ENCODE measurements at places on chromosomes 1 and 21.

GRCh38 chr1:57058652-57059501, 93.1 kb upstream of the C8B start:
- no peak for DNase-seq

DNA sequence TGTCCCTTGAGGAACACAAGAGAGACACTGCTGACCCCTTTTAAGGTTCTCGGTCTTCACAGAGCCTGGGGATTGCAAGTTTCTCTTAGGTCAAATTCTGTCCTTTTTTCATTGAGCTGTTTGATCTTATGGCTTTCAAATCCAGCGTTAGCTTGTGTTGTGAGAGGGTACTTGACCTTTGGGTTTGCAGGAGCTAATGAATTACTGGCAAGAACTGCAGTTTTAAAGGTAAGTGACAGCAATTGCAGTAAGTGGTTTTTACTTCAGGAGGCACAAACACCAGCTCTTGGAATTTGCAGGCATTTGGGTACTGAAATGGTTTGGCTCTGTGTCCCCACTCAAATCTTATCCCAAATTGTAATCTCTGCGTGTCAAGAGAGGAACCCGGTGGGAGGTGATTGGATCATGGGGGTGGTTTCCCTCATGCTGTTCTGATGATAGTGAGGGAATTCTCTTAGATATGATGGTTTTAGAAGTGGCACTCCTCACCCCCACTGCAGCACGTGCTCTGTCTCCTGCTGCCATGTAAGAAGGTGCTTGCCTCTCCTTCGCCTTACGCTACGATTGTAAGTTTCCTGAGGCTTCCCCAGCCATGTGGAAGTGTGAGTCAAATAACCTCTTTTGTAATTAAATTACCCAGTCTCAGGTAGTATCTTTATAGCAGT, 134.5 kb upstream of the LYPLAL1 start:
- DNase-seq: no peak

GRCh38 chr1:26281971-26282370, 2.1 kb downstream of the SH3BGRL3 start:
- no peak for DNase-seq

GRCh38 chr1:44501047-44501890, 96.2 kb downstream of the RNF220 start:
- no peak for DNase-seq

DNA sequence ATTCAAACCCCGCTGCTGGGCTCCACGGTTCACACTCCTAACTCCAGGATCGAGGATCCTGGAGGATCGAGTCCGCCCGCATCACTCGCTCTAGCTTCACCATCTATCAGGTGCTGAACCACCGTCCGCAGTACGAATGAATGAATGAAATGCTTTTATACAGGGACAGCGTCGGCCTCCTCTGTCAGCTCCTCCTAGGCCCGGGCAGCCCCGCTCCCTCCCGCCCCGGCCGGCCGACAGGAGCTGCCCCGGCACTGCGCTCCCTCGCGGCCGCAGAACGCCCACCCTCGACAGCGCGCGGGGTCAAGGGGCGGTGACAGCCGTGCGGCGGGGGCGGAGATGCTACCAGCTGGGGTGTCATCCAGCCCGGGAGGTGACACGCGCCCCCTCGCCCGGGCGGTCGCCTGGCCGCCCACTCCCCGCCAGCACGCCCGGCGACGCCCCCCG, 520 bp downstream of the ZBTB17 start:
- peak; percentile 84 for DNase-seq

GRCh38 chr1:21925334-21925940, 11.7 kb downstream of the HSPG2 start:
- no peak for DNase-seq

DNA sequence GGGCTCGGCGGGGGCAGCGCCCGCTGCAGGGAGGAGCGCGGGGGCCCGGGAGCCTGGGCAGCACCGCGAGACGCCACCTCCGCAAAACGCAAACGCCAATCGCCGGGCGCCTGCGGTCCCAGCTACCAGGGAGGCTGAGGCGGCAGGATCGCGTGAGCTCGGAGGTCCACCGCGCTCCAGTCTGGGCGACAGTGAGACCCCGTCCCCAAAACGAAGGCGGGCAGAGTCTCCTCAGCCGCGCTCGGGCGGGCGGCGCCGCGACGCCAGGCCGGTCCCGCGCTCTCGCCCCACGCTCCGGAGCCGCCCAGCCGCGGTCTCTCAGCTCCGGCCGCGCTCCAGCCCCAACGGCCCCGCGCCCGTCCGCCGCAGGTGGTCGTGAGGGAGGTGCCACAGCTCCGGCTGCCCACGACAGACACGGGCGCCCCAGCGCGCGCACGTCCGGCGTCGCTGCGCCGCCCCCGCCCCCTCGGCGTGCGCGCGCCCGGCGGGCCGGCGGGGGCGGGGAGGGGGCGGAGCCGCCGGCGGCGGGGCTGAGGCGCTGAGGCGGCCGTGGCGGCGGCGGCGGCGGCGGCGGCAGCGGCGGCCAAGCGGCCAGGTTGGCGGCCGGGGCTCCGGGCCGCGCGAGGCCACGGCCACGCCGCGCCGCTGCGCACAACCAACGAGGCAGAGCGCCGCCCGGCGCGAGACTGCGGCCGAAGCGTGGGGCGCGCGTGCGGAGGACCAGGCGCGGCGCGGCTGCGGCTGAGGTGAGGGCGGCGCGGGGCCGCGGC, at the start of gene ADARB1:
Gene ADARB1, plus strand, starts transcription at position 533 of the 770 bp plus-strand sequence. CDS start 97,077 bp downstream, outside the sequence.
- peak; percentile 95 for DNase-seq

DNA sequence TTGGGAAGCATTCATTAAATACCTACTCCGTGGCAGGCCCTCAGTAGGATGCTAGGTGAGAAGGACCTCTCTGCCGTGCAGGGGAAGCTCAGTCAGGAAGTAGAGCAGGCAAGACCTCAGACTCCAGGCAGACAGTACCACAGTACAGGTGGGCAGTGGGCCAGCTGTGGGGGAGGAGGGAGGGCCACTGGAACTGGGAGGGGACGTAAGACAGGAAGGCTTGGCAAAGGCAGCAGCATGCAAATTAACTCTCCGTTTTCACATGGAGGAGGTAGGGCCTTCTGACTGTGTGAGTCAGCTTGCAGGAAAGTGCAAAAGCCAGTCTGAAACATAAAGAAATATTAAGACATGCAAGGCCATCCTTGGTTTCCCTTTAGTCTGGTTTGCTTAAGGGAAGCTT, 157.7 kb downstream of the TRIM33 start:
- DNase-seq: peak; percentile 13

- DNase-seq: peak; percentile 36
These were observed 87.6 kb downstream of the GFI1 start for GRCh38 chr1:92399076-92399475.

DNA sequence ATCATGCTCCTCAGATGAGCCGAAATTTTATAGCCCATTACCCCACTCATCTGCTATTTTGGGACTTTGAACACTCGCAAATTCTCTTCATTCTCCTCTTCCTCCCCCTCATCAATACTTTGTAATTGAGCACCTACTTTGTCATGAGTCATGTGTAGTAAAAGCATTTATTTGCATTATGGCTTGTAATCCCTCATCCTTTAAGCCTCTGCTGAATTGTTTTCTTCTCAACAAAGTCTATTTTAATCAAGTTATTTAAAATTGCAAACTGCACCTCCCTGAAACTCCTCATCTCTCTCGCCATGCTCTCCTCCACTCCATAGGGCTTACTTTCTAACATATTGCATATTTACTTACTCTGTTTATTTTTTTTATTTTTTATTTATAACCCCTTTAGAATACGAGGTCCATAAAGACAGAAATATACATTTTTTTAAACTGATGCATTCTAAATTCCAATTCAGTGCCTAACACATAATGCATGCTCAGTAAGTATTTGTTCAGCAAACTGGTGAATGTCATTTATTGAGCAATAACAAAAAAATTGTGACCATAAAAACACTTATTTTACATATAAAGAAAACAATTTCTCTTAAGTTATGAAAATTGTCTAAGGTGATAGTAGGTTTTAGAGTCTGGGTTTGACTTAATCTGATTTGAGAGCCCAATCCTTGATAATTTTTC, 161.7 kb downstream of the FASLG start:
- DNase-seq: no peak

GRCh38 chr21:34857874-34858273, 189.1 kb downstream of the CLIC6 start:
- no peak for DNase-seq

DNA sequence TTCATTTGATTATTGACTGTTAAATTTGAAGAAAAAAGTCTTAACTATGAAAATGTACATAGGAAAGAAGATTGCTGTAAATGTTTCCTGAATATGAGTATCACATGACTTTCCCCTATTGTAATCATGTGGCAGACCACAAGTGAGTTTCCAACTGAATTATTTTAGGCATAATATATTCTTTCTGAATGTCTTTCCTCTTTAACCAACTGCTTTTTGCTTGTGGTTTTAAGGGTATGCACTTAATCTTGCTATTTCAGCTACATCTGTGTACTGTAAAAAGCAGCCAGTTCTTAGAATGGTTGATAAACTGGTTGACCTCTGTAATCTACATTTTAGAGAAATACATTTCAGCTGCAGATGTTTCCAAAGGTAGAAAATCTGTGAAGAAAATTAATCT, 400.7 kb downstream of the NEGR1 start:
- no peak for DNase-seq

DNA sequence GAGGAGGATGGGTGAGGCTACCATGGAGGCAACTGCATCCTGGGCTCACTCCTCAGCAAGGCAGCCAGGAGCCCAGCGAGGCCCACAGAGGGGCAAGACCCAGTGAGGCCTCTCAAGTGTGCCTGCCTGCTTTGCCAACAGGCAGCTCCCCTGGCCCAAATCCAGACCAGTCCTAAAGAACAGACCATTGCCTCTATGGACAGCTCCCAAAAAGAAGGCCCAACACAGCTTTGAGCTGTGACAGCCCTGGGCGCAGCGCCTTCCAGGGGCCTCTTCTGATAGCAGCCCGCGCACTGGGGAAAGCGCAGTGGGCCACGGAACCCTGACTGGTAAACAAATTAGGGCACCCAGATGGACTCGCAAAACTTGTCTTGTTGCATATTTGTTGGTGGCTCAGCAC, 25.5 kb downstream of the C1orf198 start:
- no peak for DNase-seq

DNA sequence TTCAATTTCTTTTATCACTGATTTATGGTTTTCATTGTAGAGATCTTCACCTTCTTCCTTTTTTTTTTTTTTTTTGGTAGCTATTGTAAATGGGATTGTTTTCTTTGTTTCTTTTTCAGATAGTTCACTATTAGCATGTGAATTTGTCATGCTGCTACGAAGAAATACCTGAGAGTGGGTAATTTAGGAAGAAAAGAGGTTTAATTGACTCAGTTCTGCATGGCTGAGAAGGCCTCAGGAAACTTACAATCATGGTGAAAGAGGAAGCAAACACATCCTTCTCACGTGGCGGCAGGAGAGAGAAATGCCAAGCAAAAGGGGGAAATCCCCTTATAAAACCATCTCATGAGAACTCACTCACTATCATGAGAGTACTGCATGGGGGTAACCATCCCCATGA, 66.4 kb downstream of the DAB1 start:
- DNase-seq: no peak

GRCh38 chr1:115746021-115746690, 22.4 kb downstream of the CASQ2 start:
- no peak for DNase-seq

DNA sequence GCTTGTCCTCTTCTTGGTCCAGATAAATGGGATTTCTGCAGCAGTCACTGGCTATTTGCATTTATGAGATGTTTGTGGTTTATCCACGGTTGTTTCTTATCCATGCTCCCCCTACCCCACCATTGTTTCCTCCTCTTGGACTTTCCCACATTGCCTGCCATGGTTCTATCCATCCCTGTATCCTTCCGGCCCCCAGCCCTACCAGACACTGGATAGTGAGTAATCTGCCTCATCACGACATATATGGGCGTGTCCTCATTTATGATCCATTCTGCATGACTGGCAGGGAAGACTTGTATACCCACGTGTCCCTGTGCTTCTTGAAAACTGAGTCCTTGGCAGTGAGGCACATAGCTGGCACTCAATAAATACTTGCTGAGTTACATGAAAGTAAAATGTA, 40.1 kb downstream of the CACNA1S start:
- no peak for DNase-seq

GRCh38 chr1:10075732-10076131, 43.0 kb downstream of the UBE4B start:
- no peak for DNase-seq

DNA sequence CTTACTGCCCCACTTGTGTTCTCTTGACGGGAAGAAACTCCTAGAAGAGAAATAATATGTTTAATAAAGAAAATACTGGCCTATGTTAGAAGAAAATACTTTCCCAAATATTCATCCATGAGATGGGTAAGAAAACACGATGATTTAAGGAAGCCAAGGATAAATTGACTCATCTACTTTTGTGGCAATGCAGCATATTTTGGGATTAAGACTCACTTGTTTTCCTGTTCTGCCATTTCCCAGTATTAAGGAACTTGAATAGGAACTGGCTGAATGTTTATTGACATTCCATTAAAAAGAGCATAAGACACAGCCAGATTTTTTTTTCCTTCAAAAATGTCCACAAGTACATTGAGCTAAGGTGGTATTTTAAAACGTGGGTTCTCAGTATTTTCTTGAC, 10.9 kb upstream of the ADAMTS5 start:
- DNase-seq: no peak

DNA sequence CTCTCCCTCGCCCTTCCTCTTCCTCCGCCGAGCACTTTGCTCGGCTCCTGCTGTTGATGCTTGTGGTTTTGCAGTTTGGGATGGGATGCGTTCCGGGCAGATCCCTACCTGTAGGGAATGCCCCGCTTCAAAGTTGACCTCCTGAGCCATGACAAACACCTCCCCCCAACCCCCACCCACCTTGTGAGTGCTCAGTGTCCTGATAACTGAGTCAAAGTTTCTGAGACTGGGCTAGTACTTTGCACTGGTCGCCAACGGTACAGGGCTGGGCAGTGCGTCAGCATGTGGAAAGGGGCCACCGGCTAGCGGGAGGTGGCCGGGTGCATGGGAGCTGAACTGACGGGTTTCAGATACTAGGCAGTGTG, 771 bp downstream of the RABGAP1L start:
- DNase-seq: no peak

DNA sequence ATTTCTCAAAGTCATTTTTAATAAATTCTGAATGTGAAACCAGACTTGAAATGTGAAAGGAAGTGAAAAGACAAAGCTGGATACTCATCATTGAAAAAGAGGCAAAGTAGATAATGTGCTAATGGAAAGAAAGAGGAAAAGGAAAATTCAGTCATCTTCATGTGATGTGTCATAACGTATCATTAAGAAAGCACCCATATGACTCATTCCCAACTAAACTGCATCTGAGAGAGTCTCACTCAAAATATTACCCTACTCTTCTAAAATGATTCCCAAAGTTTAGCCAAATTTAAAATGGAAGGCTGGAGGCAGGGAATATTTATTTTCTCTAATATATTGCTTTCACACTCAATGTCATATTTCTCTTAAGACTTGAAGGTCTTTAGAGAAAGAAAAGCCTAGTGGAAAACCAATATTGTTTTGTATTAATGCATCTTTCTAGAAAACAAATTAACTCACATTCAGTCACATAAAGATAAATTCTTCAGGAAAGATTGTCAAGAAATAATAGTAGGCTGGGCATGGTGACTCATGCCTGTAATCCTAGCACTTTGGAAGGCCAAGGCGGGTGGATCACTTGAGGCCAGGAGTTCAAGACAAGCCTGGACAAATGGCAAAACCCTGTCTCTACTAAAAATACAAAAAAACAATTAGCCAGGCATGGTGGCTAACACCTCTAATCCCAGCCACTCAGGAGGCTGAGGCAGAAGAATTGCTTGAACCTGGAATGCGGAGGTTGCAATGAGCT, 129.9 kb downstream of the SLC30A10 start:
- no peak for DNase-seq
